Left renal pelvis (tissue), 4 donors: ENCODE measurements at places on chromosomes 16 and 17. TPM values are rescaled to one million over a fixed set of nuclear protein-coding genes. Genes with fewer than 3 reads are reported as not detected.
A peak's percentile ranks its signal among the peaks of the same experiment; 100 is the strongest.

The KRTAP4-6 gene
- polyA plus RNA-seq: not detected

The TEKT3 gene
- 1.2 TPM for polyA plus RNA-seq

The SLFN14 gene
- 0.11 TPM for polyA plus RNA-seq

The CCDC200 gene
- polyA plus RNA-seq: 22.7 TPM

The ABCC11 gene
- 0.15 TPM for polyA plus RNA-seq

The GALK1 gene
- 24.1 TPM for polyA plus RNA-seq

The DPEP1 gene
- polyA plus RNA-seq: 17.1 TPM

The PLXDC1 gene
- 7.2 TPM for polyA plus RNA-seq

The TAX1BP3 gene
- 100 TPM for polyA plus RNA-seq

The SULT1A2 gene
- polyA plus RNA-seq: 2.1 TPM

The TPPP3 gene
- polyA plus RNA-seq: 44.8 TPM

GRCh38 chr17:13931111-13931526, 138.2 kb upstream of the COX10 start:
- DNase-seq: no peak

DNA sequence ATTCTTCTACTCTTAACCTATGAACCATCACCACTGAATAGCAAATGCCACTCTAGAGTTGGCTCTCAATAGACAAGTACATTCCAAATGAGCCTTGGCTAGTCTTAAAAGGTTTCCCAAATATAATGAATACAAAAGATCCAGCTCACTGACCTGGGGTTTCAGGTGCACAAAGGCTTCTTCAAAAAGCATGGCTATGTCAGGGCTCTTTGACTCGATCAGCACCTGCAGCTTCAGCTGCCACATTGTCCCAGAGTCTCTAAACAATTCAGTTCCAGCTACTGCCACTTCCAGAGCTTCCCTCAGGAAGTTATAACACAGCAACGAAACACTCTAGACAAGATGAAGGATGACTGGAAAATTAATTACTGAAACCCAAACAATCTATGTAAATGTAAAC, 16.0 kb upstream of the COPRS start:
- no peak for DNase-seq

DNA sequence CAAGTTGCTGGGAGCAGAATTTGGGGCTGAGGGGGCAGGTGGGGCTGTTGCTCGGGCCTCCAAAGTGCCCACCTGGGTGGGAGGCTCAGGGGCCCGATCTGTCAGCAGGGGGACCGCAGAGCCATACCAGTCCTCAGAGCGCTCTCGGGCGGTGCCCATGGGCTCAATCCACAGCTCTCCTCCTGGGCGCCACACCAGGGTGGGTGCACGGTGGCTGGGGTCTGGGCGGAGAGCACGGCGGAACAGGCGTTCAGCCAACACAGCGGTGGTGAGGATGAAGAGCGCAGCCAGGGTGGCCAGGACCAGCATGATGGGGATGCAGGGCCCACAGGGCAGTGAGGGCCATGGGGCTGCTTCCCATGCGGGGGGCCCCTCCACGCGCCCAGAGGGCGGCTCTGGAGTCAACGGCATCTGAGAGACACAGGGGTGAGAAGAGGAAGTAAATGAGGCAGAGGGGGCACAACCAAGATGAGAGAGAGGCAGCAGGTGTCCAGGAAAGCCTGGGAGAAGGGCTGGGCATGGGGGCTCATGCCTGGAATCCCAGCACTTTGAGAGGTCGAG, 1.2 kb downstream of the C16orf54 start:
- no peak for DNase-seq

- DNase-seq: no peak
Measured at GRCh38 chr17:213286-214105, 32.0 kb upstream of the DOC2B start.

GRCh38 chr17:73257516-73257915, 4.2 kb downstream of the CPSF4L start:
- no peak for DNase-seq

DNA sequence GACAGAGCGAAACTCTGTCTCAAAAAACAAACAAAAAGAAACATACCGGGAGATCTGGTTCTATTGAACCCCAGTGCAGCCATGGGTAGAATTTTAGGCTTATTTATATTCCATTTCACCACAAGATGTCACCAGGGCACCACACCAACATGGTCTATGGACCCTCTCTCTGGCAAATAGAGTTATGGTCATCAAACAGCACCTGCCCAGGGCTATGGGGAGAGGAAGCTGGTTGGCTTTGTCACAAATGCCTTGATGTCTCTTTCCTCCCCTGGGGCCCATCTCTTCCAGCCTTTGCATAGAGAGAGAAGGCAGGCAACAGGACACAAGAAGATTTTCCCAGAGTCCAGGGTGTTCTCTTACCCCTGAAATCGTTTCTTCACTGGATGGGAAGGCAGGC, 128.4 kb downstream of the WWOX start:
- DNase-seq: no peak

DNA sequence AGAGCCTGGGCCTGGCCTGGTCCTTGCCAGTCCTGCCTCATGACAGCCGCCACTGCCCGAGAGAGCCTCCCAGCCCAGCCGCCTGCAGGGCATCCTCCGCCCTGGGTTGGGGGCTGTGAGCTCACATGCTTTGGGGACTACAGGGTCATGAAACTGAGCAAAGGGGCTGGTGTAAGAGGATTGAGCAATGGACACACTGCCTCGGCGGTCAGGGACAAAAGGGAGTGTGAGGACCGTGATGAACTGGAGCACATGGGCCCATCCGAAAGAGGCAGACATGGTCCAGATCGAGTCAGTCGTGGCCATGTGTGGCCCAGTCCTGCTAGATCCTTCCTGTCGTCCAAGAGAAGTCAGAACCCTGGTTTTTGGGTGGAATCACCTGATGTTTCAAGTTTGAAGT, 52.3 kb downstream of the GSG1L start:
- DNase-seq: no peak

GRCh38 chr16:79134300-79134699, 466.2 kb downstream of the MAF start:
- DNase-seq: no peak

- DNase-seq: no peak
Measured at GRCh38 chr17:54795046-54795445, 105.6 kb upstream of the TOM1L1 start.

DNA sequence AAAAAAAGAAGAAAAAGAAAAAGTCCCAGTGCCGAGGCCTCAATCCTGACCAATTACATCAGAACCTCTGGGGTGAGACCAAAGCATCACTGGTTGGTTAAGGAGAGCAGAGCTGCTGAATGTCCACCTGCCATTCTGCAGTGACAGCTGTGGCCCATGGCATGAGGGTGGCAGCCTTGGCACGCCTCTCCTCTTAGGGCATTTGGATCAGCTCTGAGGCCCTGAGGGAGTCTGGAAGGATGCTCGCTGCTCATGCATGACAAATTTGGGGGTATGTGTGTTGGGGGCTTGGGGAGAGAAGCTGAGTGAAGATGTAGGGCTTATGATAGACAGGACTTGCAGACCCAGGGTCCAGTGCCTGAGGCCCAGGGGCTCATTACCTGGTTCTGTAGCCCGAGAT, 26.3 kb downstream of the MYLK3 start:
- DNase-seq: no peak

DNA sequence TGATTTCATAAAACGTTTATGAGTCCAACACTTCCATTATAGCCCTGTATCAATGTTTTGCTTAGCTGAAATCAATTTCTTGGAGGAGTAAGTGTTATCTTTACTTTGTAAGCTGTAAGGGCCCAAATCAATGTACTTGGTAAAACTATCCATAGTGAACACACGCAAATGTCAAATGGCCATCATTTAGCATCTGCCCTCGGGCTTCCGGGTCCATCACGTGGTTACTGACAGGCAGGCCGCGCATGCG, 687 bp upstream of the NARF start:
- DNase-seq: no peak

- DNase-seq: no peak
Measured at GRCh38 chr17:78933025-78933958, 8.1 kb upstream of the TIMP2 start.

GRCh38 chr17:17034496-17035075, 7.7 kb upstream of the MPRIP start:
- DNase-seq: no peak

DNA sequence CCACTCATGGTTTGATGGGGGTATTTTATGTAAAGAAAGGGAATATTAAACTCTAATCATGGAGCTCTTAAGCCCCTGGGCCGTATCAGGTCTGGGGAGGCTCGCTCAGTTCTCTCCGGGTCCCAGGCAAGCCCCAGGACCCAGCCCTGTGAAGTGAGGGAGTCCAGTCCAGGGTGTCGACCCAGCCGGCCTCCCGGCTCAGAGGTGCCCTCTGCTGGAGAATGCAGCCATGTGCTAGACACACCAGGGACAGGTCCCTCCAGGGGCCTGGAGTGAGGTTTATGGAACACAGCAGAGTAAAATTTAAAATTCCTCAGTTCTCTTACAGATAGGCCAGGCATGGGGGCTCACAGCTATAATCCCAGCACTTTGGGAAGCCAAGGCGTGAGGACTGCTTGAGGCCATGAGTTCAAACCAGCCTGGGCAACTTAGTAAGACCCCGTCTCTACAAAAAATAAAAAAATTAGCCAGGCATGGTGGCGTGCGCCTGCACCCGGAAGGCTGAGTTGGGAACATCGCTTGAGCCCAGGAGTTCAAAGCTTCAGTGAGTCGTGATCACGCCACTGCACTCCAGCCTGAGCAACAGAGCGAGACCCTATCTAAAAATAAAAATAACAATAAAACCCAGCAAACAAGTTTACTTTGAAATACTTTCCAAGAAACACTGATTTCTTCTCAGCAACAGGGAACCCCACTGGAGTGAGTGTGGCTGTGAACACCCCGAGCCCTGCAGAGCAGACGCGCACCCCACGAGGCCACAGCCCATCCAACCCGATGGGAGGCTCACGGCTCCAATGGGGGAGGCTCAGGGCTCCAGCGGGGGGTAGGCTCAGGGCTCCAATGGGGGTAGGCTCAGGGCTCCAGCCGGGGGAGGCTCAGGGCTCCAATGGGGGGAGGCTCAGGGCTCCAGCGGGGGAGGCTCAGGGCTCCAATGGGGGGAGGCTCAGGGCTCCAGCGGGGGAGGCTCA, 72.2 kb downstream of the ZNF778 start:
- DNase-seq: peak; percentile 33

- DNase-seq: no peak
Measured at GRCh38 chr17:55601874-55602364, 90.7 kb upstream of the SMIM36 start.

GRCh38 chr16:14071576-14072271, 605 bp downstream of the MRTFB start:
- DNase-seq: no peak

GRCh38 chr16:75029854-75030253, 31.0 kb downstream of the ZNRF1 start:
- no peak for DNase-seq

- no peak for DNase-seq
Measured at GRCh38 chr16:88634141-88634993, 4.0 kb upstream of the IL17C start.

DNA sequence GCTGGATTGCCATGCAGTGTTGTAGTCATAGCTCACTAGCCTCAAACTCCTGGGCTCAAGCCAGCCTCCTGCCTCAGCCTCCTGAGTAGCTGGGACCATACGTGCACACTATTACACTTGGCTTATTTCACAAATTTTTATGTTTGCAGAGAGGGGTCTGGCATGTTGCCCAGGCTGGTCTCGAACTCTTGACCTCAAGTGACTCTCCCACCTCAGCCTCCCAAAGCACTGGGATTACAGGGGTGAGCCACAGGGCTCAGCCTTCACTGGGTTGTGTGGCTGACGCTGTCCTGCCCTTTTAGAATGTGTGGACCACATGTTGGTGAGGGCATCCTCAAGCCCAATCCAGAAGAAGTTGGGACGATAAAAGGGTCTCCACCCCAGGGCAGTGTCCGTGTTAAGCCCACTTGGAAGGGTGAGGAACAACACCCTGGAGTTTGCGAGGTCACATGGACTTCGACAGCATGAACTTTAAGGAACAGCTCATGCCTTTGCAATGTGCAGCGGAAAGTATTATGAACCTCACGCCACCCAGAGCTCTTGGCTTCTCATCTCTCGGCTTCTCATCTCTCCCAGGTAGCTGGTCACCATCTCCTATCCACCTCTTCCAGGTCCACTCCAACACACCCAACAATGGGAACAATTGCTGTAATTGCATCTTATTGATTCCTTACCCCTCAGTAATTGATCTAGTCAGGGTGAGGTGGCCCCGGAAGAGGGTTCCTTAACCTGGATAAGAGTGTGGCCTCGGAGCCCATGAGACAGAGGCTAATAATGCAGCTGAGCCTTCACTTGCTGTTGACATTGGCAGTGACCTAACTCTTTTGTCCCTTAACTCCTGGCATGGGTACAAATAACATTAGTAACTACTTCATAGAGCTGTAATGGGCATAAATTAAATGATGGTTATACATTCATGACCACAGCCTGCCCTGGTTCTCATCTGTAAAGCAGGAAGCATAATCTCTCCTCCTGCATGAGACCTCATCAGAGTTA, 6.7 kb downstream of the FOXL1 start:
- DNase-seq: no peak

DNA sequence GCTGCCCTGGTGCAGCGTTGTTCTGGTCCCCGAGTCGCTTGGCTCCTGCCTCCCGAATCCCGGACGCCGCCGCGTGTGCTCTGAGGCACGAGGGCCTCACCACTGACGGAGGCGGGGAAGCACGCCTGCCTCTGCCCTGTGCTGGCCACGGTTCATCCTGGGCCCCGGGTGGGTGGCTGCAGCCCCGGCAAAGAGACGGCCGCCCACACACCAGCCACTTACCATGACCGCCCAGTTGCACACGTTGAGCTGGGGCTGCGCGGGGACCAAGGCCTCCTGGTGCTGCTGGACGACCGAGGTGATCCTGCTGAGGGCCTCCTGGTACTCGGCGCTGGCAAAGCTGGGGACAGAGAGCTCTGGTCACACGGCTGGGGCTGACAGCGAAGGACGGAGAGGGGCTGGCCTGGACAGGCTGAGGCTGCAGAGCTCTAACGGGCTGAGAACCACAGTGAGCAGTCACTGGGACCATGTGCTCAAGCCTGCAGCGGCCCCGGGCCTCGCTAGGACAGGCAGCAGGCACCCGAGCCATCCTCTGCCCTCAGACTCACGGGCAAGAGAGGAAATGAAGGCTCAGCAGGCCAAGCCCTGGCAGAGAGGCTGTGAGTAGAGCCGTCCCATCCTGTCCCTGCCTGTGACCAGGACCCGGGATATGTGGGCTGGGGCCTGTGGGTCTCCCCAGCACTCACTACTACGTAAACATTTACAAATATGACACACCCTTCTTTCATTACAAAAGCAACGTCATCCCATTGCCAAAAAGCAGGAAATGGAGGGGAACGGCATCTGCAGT, 6.3 kb upstream of the APRT start:
- DNase-seq: no peak

DNA sequence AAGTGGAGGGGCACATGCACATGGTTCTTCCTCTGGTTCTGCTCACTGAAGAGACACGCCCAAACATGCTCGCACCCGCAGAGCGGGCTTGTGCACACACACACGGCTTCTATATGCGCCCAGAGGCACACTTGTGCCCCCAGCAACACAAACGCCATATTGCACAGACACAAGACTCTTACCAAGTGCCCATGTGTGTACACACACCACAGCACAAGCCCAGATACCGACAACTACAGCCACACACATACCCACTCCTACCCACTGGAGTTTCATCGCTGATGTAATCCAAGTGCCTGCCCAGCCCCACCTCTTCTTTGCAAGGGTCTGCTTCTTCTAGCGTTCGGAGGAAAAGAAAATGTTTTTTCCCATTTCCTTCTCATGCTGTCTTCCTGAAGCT, 6.5 kb upstream of the PRR29 start:
- no peak for DNase-seq

- DNase-seq: no peak
Measured at GRCh38 chr16:12881740-12882139, 19.7 kb upstream of the SHISA9 start.
